ENCODE measurements at places on chromosomes 11 and 22.

DNA sequence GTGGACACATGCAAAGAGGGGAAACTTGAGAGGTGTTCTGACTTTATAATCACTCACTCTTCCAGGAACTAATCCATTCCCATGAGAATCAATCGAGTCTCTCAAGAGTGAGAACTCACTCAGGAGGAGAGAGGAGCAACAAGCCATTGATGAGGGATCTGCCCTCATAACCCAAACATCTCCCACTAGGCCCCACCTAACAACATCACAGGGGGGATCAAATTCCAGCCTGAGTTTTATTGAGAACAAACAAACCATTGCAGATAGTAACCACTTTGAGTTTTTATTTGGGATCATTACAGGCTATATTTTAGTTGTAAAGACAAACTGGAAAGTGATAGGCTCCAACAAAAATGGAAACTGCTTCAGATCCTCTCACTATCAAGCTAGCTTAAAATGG is 328.8 kb upstream of the CTSC start:
- no peak for ATAC-seq

DNA sequence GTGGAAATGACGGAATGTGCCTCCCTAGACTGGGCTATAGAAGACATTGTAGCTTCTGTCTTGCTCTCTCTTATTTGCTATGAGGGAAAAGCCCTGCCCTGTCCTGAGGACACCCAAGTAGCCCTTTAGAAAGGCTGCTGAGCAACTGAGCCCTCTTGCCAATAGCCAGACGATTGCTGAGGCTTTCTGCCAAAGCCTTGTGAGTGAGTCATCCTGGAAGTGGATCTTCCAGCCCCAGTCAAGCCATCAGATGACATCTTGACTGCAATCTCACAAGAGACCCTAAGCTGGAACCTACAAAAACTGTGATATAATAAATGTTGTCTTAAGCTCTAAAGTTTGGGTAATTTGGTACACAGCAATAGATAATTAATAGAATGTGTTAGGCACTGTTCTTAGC is 3.9 kb upstream of the TRAF6 start:
- no peak for ATAC-seq

- no peak for ATAC-seq
These were observed 2.0 kb upstream of the JAML start for GRCh38 chr11:118226781-118227180.

- peak; percentile 2 for ATAC-seq
These were observed 5.8 kb downstream of the GRIK4 start for GRCh38 chr11:120517390-120517761.
